Neuronal stem cell (in vitro differentiated cells): ENCODE measurements at places on chromosomes 6 and 20.
A peak's percentile ranks its signal among the peaks of the same experiment; 100 is the strongest.

DNA sequence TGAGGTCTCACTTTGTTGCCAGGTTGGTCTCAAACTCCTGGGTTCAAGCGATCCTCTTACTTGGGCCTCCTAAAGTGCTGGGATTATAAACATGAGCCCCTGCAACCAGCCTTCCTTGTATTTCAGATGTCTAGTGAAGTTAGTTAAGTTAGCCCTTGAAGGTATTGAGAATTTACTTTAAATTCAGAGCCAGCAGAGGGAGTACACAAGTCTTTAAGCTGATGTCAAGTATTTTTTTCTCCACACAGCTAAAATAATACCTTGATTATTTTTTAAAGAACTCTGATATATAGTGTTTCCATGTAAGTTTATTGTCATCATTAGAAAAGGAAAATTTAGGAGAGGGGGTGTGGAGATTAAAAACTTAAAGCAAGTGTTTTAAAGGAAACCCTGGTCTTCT is 9.8 kb downstream of the FOXO3 start:
- no peak overlapping the region for H3K27ac ChIP-seq
- H3K4me1 ChIP-seq = no peaks in the 10 kb centered on the region
- DNase-seq = no peak
- peaks cover 65% of the 10 kb centered on the region for H3K36me3 ChIP-seq
- H3K27me3 ChIP-seq = no peaks in the 10 kb centered on the region

- H3K4me1 ChIP-seq = no peaks in the 10 kb centered on the region
- H3K36me3 ChIP-seq = no peaks in the 10 kb centered on the region
- no peaks in the 10 kb centered on the region for H3K27me3 ChIP-seq
- no peak overlapping the region for H3K4me3 ChIP-seq
- no peak for DNase-seq
These were observed 79.9 kb downstream of the THBS2 start for GRCh38 chr6:169173532-169174268.

- H3K27ac ChIP-seq = no peak overlapping the region
- DNase-seq = no peak
- peaks cover 28% of the 10 kb centered on the region for H3K4me1 ChIP-seq
- H3K27me3 ChIP-seq = no peaks in the 10 kb centered on the region
These were observed 66.4 kb upstream of the SLC22A23 start for GRCh38 chr6:3523271-3523670.

DNA sequence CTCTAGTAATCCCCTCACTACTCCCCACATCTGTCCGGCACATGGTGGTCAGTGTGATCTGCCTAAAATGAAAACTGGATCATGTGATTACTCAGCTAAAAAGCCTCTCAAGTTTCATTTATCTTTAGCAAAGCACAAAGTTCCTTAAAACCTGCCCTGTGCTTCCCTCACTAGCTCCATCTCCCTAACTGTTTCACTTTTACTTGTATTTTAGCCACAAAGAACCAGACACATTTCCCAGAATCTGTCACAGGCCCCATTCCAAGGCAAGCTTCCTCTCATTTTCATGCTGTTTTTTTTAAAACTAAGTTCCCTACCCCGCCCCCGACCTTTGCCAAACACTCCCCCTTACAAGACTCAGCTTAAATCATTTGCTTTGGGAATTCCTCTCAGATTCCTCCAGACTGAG is 8.9 kb upstream of the IGF2R start:
- no peak overlapping the region for H3K4me3 ChIP-seq
- H3K27me3 ChIP-seq = peaks cover 2% of the 10 kb centered on the region
- H3K36me3 ChIP-seq = no peaks in the 10 kb centered on the region

- H3K27me3 ChIP-seq = no peaks in the 10 kb centered on the region
- H3K4me3 ChIP-seq = no peak overlapping the region
- peaks cover 13% of the 10 kb centered on the region for H3K36me3 ChIP-seq
- DNase-seq = no peak
- H3K27ac ChIP-seq = no peak overlapping the region
These were observed 107.3 kb downstream of the FOXO3 start for GRCh38 chr6:108667993-108668392.

DNA sequence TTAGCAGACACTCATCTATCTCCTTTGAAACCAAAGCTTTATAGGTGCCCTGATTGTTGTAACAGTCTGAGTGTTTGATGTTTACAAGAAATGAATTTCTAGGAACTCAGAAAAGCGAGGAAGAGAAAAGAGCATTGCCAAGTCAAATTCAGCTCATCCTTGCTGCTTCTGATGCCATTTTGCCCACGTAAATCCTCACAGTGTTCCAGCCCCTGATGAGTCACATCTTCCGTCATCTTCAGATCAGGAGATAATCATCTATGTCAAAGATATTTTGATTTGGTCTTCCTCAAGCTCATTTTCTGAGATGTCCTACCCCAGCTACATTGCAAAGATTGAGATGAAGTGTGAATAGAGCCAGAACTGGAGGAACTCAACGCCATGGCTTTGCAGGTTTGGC is 426.2 kb downstream of the BMP2 start:
- H3K36me3 ChIP-seq = no peaks in the 10 kb centered on the region
- DNase-seq = no peak
- H3K27ac ChIP-seq = no peak overlapping the region
- H3K4me3 ChIP-seq = no peak overlapping the region
- H3K4me1 ChIP-seq = no peaks in the 10 kb centered on the region

DNA sequence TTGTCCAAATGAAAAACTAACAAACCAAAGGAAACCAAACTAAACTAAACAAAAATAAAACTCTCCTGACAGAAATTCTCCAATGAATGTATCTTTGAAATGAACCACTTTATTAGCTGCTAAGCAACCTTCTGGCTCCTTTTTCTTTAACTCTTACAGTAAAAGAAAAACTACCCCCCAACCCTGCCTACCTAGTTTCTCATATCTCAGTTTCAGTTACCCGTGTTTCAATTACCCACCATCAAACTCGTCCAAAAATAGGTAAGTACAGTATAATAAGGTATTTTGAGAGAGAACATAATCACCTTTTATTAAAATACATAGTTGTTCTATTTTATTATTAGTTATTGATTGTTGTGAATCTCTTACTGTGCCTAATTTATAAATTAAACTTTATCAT is 177.4 kb upstream of the THEMIS start:
- no peak overlapping the region for H3K27ac ChIP-seq
- H3K4me3 ChIP-seq = no peak overlapping the region
- DNase-seq = no peak
- H3K4me1 ChIP-seq = no peaks in the 10 kb centered on the region
- H3K27me3 ChIP-seq = no peaks in the 10 kb centered on the region
- H3K36me3 ChIP-seq = peaks cover 3% of the 10 kb centered on the region

DNA sequence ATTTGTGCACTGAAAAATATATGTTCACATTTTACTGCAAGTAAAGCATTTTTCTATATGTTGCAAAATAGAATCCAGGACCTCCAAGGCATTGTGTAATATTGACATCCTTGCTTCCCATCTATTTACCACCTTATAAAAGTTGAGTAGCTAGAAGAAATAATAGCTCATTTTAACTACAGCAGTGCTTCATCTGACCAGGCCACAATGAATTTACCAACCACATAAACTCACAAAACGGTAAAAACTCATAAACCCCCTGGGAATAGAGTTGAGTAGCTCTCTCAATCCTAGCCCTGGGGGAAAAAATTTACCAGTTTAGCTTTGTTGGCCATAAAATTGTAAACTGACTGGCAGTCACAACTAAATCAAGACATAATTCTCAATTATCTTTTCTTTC is 3.9 kb downstream of the ATXN1 start:
- H3K36me3 ChIP-seq = no peaks in the 10 kb centered on the region
- peaks cover 22% of the 10 kb centered on the region for H3K4me1 ChIP-seq
- H3K27ac ChIP-seq = no peak overlapping the region
- no peak for DNase-seq

DNA sequence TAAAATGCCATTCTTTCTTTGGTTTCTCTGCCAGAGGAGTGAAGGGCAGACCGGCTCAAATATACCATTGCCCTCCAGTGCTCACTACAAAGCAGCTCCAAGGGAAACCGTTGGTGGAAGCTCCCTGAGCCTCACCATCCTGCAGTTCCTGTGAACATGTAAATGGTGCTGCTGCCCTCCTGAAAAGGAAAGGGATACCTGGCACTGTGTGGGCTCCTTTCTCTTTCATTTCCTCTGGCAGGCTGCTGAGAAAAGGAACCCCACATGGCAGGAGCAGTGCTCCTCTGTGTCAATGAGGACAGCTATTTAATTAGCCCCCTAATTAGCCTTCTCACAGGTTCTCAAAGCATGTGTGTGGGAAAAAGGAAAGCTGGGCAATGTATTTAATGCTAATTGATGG is 142.5 kb downstream of the KLHL32 start:
- DNase-seq = peak; percentile 9
- peak overlapping the region; percentile 38 for H3K27ac ChIP-seq
- no peaks in the 10 kb centered on the region for H3K27me3 ChIP-seq

DNA sequence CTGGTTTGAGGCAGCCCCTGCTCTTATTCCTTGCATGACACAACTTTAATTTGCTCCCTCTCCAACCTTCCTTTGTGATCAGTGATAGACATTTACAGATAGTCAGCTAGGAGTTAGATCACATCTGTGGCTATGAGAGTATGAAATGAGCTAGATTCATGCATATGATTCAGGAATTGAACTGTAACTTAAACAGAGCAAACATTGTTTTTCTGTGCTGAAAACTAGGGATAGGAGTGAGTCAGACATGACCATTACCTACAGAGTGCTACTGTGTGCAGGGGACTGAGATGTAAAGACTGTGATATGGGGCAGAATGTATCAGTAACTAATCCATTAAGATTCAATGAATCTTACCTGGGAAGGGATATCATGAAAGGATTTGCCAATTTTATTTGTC is 279.4 kb upstream of the SPTLC3 start:
- no peaks in the 10 kb centered on the region for H3K4me1 ChIP-seq
- H3K27me3 ChIP-seq = no peaks in the 10 kb centered on the region
- no peak for DNase-seq
- no peak overlapping the region for H3K4me3 ChIP-seq
- H3K27ac ChIP-seq = no peak overlapping the region
- no peaks in the 10 kb centered on the region for H3K36me3 ChIP-seq

GRCh38 chr6:35377002-35377401 is 34.6 kb downstream of the PPARD start:
- no peak overlapping the region for H3K27ac ChIP-seq
- peaks cover 3% of the 10 kb centered on the region for H3K4me1 ChIP-seq
- H3K36me3 ChIP-seq = no peaks in the 10 kb centered on the region
- no peaks in the 10 kb centered on the region for H3K27me3 ChIP-seq
- DNase-seq = no peak

DNA sequence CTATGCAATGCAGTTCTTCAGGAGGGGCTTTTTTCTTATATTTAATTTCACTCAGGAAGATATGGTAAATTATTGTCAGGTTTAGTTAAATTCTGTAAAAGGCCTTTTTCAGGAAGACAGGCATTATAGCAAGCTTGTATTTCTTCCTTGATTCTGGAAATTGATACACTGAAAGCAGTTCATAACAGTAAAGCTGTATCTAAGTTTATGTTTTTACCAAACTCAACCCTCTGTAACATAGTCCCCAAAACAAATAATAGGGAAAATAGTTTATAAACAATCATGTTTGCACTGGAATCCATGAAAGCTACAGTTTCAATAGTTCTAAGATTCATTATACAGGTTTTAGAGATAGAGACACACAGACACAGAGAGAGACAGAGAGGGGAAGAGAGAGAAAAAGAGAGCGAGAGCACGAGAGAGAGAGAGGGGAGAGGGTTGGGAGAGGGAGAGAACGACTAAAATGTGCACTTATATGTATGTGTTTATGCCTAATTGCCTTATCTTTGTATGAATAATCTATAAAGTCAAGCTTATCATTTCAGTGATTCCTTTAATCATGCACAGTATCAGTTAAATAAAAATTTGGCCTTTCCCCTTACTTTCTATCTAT is 454.4 kb downstream of the RFPL4B start:
- H3K27me3 ChIP-seq = no peaks in the 10 kb centered on the region
- no peak overlapping the region for H3K27ac ChIP-seq
- H3K36me3 ChIP-seq = no peaks in the 10 kb centered on the region
- H3K4me1 ChIP-seq = no peaks in the 10 kb centered on the region

- DNase-seq = no peak
- H3K27me3 ChIP-seq = peaks cover 61% of the 10 kb centered on the region
- H3K4me3 ChIP-seq = no peak overlapping the region
- no peaks in the 10 kb centered on the region for H3K36me3 ChIP-seq
- peaks cover 5% of the 10 kb centered on the region for H3K4me1 ChIP-seq
These were observed 1.9 kb upstream of the TPD52L1 start for GRCh38 chr6:125151700-125152099.

DNA sequence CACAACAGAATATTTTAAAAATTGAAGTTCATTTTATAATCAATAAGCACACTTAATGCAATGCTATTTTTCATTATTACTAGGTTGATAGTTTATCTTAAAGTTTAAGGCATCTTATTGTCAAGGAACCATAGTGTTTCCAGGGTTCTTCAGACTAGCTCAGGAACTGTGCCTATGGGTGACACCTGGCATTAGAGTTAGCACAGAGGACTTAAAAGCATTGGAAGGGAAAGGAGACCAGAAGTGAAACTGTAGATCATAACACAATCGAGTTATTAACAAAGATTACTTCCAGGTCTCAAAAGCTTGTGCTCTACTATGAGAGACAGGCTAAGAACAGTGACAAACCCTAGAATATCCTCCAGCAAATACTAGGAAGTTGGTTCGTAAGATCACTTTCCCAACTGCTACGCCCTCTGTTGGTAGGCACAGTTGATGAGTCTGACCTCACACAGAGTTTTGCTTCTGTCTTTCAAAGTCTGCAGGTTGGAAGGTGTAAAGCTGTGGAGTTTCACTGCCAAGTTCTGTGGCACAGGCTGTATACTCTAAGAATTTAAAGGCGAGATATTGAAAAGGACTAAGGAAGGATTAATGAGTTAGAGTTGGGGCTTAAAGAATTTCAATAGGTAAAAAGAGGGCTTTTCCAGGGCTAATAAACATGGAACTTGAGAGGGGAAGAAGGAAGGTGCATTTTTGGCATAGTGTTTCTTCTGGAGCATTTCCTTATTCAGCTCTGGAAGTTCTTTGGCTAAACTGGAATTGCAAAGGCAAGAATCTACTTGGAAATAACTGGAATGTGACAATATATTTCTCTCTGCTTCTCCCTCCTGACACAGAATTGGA is 531.3 kb upstream of the JAG1 start:
- H3K27me3 ChIP-seq = no peaks in the 10 kb centered on the region
- no peak overlapping the region for H3K27ac ChIP-seq
- DNase-seq = peak; percentile 56
- no peak overlapping the region for H3K4me3 ChIP-seq
- peaks cover 2% of the 10 kb centered on the region for H3K4me1 ChIP-seq
- no peaks in the 10 kb centered on the region for H3K36me3 ChIP-seq

GRCh38 chr20:20835897-20836296 is 123.5 kb upstream of the RALGAPA2 start:
- H3K27me3 ChIP-seq = peaks cover 28% of the 10 kb centered on the region
- H3K36me3 ChIP-seq = no peaks in the 10 kb centered on the region
- no peak overlapping the region for H3K4me3 ChIP-seq
- H3K4me1 ChIP-seq = no peaks in the 10 kb centered on the region

- DNase-seq = no peak
- H3K27me3 ChIP-seq = no peaks in the 10 kb centered on the region
- H3K4me3 ChIP-seq = no peak overlapping the region
- H3K4me1 ChIP-seq = no peaks in the 10 kb centered on the region
- no peak overlapping the region for H3K27ac ChIP-seq
These were observed 12.2 kb downstream of the ILRUN start for GRCh38 chr6:34684364-34684763.
